ENCODE measurements at places on chromosomes 3 and 15.

DNA sequence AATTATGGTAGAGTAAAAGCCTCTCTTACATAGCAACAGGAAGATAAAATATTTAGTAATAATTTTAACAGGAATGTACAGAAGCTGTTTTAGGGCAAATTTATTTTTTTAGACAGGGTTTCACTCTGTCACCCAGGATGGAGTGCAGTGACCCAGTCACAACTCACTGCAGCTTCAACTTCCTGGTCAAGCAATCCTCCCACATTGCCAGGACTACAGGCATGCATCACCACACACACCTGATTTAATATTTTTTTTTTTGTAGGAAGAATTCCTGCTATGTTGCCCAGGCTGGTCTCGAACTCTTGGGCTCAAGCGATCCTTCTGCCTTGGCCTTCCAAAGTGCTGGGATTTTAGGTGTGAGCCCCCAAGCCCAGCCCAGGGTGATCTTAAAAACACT lies 61.1 kb downstream of the PCCB start:
- DNase-seq = no peak

DNA sequence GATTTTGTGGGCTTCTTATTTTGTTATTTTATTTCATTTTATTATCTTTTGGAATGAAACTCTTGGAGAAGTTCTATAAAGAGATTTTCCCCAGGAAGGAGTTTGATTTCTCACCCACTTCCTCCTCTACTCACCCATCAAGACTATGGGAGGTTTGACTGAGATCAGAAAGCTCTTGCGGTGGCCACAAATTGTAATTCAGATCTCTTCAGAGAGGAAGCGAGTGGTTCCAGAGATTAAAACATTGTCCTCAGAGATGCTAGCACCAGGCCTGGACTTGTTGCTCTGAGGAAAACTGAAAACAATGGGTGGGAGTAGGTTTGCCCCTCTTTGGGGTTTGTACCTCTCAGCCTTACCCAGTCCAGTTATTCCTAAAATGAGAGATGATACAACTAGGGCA lies 8.1 kb upstream of the MUC13 start:
- no peak for DNase-seq

GRCh38 chr3:158794936-158795518 lies 6.8 kb upstream of the MFSD1 start:
- no peak for DNase-seq

DNA sequence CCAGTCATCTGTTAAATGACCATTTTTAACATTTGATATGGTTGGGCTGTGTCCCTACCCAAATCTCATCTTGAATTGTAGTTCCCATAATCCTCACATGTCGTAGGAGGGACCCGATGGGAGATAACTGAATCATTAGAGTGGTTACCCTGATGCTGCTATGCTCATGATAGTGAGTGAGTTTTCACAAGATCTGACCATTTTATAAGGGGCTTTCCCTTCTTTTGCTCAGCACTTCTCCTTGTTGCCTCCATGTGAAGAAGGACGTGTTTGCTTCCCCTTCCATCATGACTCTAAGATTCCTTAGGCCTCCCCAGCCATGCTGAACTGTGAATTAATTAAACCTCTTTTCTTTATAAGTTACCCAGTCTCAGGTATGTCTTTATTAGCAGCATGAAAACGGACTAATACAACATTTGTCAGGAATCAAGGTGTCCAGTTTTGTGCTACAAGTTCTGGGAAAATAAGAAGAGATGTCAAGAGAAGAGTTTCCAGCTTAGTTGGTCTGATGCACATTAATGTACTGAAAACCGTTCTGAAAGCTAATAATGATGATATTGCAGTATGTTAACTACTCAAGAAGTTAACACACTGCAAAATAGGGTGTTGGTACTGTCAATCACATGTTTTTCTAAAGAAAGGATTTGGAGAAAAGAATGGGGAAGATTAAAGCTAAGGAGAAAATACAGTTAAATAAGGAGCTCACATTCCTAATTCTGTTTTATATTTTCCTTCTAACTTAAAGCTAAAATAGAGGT lies 67.9 kb downstream of the ATP8B4 start:
- no peak for DNase-seq

DNA sequence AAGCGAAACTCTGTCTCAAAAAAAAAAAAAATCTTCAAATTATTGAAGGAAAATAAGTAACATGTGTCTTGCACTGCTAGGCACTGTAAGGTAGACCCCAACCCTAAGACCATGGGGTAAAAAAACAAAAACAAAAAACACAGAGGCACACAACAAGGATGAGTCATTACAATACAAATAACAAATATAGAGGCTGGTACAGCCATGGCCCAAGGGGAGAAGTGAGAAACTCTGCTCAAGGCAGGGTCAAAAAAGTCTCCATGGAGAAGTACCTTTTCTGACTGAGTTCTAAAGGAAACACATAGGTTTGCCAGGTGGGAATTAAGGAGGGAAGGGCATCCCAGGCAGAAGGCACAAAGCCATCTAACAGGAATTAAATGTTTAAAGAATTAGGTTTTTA lies 54.5 kb downstream of the TOP2B start:
- no peak for DNase-seq

DNA sequence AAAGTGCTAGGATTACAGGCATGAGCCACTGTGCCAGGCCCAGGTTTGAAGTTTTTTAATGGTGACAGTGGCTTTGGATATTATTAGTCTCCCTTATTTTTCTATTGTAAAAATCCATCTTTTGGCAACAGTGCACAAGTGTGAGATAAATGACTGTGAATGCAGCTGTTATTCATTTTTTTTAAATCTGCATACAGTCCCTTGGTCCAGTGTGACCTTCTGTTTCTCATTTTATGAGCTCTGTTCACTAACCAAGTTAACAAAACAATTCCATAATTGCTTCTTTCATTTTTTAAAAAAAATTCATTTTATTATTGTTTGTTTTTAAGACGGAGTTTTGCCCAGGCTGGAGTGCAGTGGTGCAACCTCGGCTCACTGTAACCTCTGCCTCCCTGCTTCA lies 381.8 kb downstream of the NAALADL2 start:
- DNase-seq = no peak

DNA sequence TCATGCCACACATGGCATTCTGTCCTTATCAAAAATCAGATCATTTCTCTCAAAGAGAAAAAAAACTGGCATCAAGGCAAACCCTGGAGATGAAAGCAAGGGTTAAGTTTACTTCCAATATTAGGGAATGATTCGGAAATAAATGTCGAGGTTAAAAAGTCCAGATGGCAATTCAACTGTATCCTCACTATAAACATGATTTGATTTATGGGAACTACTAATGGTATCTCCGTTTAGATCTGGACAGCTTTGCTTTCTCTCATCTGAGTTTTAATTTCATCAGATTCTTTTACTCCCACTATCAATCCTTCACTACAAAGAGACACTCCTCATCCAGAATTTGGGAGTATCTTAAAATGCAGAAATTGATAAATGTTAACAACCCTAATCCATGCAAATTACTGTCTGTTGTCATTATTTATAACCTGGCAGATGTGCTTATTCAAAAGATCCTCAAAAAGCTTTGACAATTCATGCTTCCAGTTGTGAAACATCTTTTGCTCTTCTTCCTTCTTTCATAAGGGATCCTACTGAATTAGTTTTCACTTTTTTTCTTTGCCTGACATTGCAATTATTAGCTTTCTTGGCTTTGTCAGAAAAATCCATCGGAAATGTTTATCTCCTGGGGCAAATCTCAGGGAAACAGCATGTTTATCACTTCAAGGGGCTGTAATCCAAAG lies 903.2 kb downstream of the MCTP2 start:
- no peak for DNase-seq

GRCh38 chr3:64166584-64167162 lies 58.6 kb downstream of the PRICKLE2 start:
- DNase-seq = no peak

DNA sequence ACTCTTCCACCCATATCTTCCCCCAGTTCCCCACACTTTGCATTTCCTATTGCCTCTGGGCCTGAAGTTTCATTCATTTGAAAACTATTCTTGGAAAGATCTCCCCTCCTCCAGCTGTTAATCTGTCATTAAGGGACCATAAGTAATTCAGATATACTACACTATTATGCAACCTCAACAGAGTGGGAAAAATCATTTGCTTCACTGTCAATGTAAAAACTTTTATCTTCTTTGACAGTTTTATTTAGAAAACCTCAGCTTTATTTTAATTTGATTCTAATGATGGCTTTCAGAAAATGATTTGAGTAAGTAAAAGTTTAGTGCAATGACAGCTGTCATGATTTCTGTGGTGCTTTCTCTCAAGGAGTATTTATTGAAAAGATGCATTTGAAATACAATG lies 435.3 kb upstream of the KCNMB2 start:
- no peak for DNase-seq

GRCh38 chr3:178455946-178456345 lies 80.3 kb upstream of the KCNMB2 start:
- no peak for DNase-seq

- no peak for DNase-seq
These were observed 151.9 kb downstream of the CADPS start for GRCh38 chr3:62723166-62723913.
